GM23248 (cell line): ENCODE measurements at places on chromosomes 16 and 17. TPM values are rescaled to one million over a fixed set of nuclear protein-coding genes. Genes with fewer than 3 reads are reported as not detected.

- no peaks in the 10 kb centered on the region for H3K27me3 ChIP-seq
- DNase-seq: peak; percentile 18
- H3K27ac ChIP-seq: no peak overlapping the region
These were observed 15.1 kb downstream of the CEP20 start for GRCh38 chr16:15873301-15873700.

DNA sequence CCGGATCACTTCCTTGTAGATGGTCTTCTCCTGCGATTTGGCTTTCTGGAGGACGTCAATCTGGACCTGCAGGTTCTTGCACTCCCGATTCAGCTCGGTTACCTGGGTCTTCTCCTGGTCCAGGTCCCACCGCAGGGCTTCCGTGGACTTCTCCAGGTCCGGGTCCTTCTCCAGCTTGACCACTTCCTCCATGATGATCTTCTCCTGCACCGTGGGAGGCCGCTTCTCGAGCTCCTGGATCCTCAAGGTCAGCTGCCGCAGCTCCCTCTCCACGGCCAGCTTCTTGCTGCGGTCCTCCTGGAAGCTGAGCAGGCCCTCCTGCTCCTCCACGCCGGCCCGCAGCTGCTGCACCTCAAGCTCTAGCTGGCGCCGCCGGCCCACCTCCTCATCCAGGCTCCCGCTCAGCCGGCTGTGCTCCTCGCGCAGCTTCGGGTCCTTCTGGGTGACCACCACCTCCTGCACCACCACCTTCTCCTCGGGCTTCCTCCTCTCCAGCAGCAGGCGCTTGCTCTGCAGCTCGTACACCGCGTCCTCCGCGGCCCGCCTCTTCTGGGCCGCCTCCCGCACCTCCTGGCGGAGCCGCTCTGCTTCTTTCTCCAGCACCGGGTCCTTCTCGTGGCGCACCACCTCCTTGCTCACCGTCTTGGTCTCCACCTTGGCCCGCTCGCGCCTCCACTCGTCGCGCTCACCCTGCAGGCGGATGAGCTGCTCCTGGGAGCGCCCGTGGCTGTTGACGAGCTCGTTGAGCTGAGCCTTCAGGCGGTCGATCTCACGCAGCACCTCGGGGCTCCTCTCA, 8.2 kb downstream of the CDK3 start:
- DNase-seq: no peak
- no peaks in the 10 kb centered on the region for H3K27me3 ChIP-seq
- no peak overlapping the region for H3K27ac ChIP-seq
- H3K36me3 ChIP-seq: no peaks in the 10 kb centered on the region
- H3K4me3 ChIP-seq: no peak overlapping the region

DNA sequence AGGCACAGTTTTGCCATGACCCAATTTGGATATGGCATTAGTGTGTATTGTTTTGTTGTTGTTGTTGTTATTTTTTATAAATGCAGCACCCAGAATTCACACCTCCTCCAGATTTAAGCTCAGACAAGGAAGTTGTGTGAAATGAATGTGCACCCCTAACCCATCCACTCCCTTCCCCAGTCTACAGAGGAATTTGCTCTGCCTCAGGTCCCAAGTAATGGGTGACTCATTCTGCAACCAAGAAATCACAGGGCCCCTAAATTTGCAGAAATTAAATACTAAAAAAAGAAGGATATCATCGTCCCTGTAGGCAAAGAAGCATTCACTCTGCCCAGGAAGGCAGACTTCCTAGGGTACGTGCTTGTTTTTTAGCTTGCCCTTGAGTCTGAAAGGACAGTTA, 62.3 kb downstream of the CLEC16A start:
- peak; percentile 39 for DNase-seq
- no peaks in the 10 kb centered on the region for H3K27me3 ChIP-seq
- H3K4me1 ChIP-seq: peaks cover 37% of the 10 kb centered on the region

DNA sequence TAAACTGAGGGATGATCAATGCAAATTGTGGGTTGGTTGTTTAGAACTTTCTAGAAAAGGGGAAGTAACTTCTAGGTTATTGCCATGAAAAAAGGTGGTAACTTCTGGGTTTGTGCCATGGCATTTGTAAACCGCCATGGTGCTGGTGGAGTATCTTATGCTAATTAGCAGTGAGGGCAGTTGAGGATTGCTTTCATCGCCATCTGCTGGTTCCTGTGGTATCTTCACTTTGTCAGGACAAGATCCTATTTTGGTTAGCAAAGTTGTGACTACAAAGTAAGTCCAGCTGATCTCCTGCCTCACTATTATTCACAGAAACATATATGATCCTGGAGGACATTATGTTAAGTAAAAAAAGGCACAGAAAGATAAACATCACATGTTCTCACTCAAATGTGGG, 1332.3 kb downstream of the CDH11 start:
- H3K27ac ChIP-seq: no peak overlapping the region
- H3K36me3 ChIP-seq: no peaks in the 10 kb centered on the region
- H3K4me1 ChIP-seq: no peaks in the 10 kb centered on the region

DNA sequence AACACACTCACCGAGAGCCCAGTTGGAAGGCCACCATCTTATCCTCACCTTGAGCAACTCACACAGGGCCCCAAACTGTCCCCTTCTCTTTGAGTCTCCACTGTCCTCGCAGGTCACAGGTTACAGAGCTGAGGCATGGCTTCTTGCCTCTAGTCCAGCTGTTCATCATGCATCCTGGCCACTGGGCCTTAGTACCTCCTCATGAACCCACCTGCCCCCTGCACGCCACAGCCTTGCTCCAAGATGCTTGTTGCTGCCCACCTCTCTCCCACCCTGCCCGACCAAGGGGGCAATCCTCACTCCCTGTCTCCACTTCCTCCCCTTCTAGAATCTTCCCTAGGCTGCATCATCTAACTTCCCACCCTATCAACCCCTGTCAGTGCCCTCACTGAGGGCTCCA, 17.1 kb downstream of the CDH5 start:
- peaks cover 2% of the 10 kb centered on the region; the same call in 1 of the 2 replicates for H3K27me3 ChIP-seq
- no peak for DNase-seq
- peaks cover 10% of the 10 kb centered on the region; the same call in 1 of the 2 replicates for H3K4me1 ChIP-seq
- H3K4me3 ChIP-seq: no peak overlapping the region

WNT9B gene
- not detected in 2 replicates for total RNA-seq

- no peaks in the 10 kb centered on the region; the same call in 1 of the 2 replicates for H3K4me1 ChIP-seq
- no peak overlapping the region for H3K27ac ChIP-seq
- peak; percentile 66 for DNase-seq
- H3K4me3 ChIP-seq: peak overlapping the region; percentile 66
These were observed 683.1 kb upstream of the SALL1 start for GRCh38 chr16:51834133-51834532.

CEP131 gene
- 8.0 and 14.2 TPM in 2 replicates for total RNA-seq

DNA sequence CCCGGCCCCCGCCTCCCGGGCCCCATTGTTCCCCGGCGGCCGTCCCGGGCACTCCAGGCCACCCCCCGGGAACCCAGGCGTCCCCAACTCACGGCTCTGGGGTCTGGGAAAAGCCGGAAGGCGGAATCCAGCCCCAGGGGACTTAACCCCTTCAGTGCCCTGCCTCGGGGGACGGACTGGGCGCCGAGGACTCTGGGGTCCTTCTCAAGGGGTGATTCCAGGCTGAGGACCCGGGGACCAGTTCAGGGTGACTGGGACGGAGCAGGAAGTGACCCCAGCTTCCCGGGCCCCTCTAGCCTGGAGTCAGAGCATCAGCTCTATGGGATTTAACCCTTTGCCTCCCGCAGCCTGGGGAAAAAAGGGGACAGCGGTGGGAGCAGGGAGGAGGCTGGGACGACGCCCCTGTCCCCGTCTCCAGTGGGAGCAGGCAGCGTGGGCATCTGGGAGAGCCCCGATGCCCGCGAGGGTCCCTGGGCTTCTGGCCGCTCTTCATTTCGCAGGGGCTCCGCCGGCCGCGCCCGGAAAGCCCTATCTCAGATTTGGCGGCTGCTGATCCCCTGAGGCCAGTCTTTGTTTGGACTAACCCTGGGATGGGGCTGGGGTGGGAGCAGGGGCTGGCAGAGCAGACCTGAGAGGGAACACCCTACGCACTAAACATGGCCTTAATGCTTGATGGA, at the start of gene ZNF629:
Gene ZNF629, minus strand, starts transcription at position 270 of the 677 bp plus-strand sequence. CDS start 2,723 bp downstream, outside the sequence.
- H3K27ac ChIP-seq: peak within 1 kb of the TSS; percentile 52
- H3K4me1 ChIP-seq: no peaks in the 10 kb centered on the region; the same call in 1 of the 2 replicates
- H3K4me3 ChIP-seq: peak within 1 kb of the TSS; percentile 90
- H3K27me3 ChIP-seq: no peaks in the 10 kb centered on the region

GRCh38 chr16:84791088-84791487, 28.7 kb upstream of the CRISPLD2 start:
- no peak for DNase-seq
- H3K4me1 ChIP-seq: peaks cover 22% of the 10 kb centered on the region
- H3K36me3 ChIP-seq: no peaks in the 10 kb centered on the region
- H3K4me3 ChIP-seq: no peak overlapping the region

DNA sequence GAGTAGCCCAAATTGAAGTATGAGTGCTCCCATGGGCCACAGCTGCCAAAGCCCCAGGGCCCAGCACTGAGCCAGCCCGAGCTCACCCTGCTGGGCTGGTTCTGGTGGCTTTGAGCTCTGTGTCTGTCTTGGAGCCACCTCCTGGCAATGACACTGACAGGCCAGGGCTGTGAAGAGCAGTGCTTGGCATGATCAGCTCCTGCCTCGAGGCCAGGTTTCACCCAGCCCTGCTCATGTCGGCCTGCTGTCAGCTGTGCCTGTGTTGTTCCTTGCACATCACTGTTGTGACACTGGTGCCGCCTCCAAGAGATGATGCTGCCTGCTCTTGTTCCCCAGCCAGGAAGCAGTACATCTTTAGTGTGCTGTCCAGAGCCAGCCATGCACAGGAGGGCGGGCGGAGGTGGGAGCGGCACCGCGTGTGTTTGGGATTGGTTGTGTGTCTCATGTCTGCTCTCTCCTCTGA, 26.0 kb downstream of the PLD6 start:
- H3K27ac ChIP-seq: no peak overlapping the region
- no peak for DNase-seq
- H3K4me3 ChIP-seq: no peak overlapping the region
- H3K4me1 ChIP-seq: no peaks in the 10 kb centered on the region
- peaks cover 66% of the 10 kb centered on the region for H3K36me3 ChIP-seq

CCL17 gene
- not detected in 2 replicates for total RNA-seq

DNA sequence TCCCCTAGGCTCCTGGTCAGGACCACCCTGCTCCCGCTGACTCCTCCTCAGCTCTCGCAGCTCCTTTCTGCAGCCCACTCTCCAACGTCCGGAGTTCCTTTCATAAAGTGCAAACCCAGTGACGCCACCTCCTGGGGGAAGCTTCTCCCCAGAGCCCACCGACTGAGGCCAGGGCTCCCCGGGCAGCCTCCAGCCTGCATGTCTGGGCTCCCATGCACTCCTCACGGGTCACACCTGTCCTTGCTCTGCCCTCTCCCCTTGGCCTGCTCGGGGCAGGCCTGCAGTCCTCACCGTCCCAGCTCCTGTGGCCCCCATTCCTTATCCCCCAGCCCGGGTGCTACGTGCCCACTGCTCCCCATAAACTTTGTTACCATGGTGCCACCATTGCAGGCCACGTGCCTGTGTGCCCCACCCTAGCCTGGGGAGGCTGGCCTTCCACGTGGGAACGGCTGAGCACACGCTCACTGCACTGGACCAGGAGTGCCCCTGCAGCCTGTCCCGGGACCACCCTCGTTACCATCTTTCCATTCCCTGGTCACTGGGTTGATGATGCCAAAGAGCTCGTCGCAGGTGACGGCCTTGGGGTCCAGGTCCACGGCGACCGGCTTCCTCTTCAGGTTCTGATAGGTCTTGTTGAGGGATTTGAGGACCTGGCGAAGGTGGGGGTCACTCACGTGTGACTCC, 84.9 kb downstream of the DNAH17 start:
- H3K36me3 ChIP-seq: no peaks in the 10 kb centered on the region
- DNase-seq: no peak

DNA sequence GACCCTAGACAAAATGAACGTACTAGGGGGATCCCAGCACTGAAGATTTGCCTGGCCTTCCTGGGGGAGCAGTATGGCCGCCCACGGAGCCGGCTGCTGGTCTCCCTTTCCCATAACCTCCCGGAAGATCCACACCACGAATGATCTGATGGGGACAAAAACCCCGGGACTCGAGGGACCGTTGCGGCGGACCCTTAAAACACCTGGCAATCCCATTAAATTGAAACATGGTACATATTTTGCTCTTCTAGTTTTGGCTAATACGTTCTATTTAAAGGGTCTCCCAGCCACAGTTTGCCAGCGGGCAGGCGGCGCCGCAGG, 45.2 kb upstream of the LCMT1 start:
- H3K36me3 ChIP-seq: no peaks in the 10 kb centered on the region
- DNase-seq: no peak
- peak overlapping the region; percentile 83 for H3K4me3 ChIP-seq

CLEC16A gene
- 12.9 and 21.4 TPM in 2 replicates for total RNA-seq

GRCh38 chr16:86134802-86135461, 236.0 kb downstream of the IRF8 start:
- H3K4me1 ChIP-seq: no peaks in the 10 kb centered on the region
- peak; percentile 31 for DNase-seq
- H3K4me3 ChIP-seq: no peak overlapping the region
- H3K36me3 ChIP-seq: no peaks in the 10 kb centered on the region

DNA sequence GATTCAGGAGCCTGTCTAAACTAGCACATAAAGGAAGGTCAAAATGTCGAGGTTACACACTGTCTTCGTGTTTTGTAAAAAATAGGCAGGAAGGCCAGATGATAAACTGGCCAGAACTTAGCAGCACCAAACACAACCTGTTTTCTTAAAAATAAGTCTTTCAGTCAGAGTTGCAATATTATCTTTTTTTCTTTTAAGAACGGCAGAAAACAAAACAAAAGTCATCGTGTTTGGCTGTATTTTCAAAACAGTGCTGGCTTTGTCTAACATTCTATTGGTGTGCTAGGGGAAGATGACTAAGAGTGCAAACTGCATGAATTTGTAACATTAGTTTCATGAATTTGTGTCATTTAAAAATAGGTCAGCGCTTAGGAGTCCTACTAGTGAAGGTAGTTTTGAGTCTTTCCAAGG, 5.3 kb downstream of the MAF start:
- DNase-seq: no peak
- no peaks in the 10 kb centered on the region for H3K4me1 ChIP-seq
- H3K4me3 ChIP-seq: no peak overlapping the region
- H3K36me3 ChIP-seq: no peaks in the 10 kb centered on the region
- H3K27me3 ChIP-seq: peaks cover 66% of the 10 kb centered on the region

DNA sequence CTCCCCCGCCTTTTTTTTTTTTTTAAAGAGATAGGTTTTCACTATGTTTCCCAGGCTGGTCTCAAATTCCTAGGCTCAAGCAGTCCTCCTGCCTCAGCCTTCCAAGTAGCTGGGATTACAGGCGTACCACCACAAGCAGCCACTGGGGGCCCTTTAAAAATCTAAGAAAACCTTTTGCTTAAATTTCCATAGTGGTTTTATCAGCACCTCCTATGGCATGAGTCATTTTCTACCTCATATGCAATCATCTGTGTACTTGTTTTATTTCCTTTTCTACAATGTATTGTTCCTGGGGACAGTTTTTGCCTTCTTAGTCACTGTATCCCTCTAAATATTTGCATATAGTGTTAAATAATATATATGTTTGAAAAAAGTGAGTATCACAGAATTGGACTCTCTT, 29.2 kb downstream of the GNA13 start:
- H3K36me3 ChIP-seq: no peaks in the 10 kb centered on the region
- H3K4me3 ChIP-seq: no peak overlapping the region
- peak overlapping the region; percentile 13; the same call in 1 of the 2 replicates for H3K27ac ChIP-seq
- peaks cover 23% of the 10 kb centered on the region for H3K4me1 ChIP-seq

MYH2 gene
- 0.65 and 1.5 TPM in 2 replicates for total RNA-seq

- no peaks in the 10 kb centered on the region for H3K27me3 ChIP-seq
- H3K27ac ChIP-seq: peak overlapping the region; percentile 27
- peak; percentile 90 for DNase-seq
- H3K4me3 ChIP-seq: no peak overlapping the region
- H3K36me3 ChIP-seq: no peaks in the 10 kb centered on the region
- peaks cover 11% of the 10 kb centered on the region for H3K4me1 ChIP-seq
These were observed 53.0 kb downstream of the GPRC5B start for GRCh38 chr16:19831678-19832077.

NEUROD2 gene
- not detected in 2 replicates for total RNA-seq
